GM23248 (cell line): ENCODE measurements at places on chromosomes 13 and 19. TPM values are rescaled to one million over a fixed set of nuclear protein-coding genes. Genes with fewer than 3 reads are reported as not detected.
A peak's percentile ranks its signal among the peaks of the same experiment; 100 is the strongest.

DNA sequence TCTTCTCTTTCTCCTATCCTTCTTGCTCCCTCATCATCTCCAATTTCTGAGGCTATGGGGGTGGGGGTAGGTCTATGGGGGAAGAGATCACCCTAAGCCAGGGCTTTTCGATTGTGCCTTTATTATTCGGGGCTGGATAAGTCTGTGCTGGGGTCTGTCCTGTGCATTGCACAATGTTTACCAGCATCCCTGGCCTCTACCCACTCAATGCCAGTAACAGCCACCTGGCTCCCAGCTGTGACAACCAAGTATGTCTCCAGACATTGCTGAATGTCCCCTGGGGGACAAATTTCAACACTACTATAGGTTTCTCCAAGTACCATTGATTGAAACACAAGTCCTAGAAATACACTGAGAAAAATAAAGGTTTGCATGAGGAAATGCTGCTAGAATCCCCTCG is 13.2 kb downstream of the CBY2 start:
- no peaks in the 10 kb centered on the region for H3K36me3 ChIP-seq
- no peak for DNase-seq
- no peak overlapping the region for H3K27ac ChIP-seq
- H3K27me3 ChIP-seq, result peaks cover 13% of the 10 kb centered on the region
- no peak overlapping the region for H3K4me3 ChIP-seq
- no peaks in the 10 kb centered on the region for H3K4me1 ChIP-seq

Gene PSG2
- total RNA-seq, result 0.76 and 0.89 TPM in 2 replicates

Gene LAIR1
- not detected in 2 replicates for total RNA-seq

Gene PPM1N
- 0.32 TPM in 1 of 2 replicates, not detected in the other for total RNA-seq

GRCh38 chr13:111017755-111018459 is 97.2 kb upstream of the ARHGEF7 start:
- no peak overlapping the region for H3K27ac ChIP-seq
- no peak for DNase-seq
- no peaks in the 10 kb centered on the region for H3K36me3 ChIP-seq
- H3K4me3 ChIP-seq, result no peak overlapping the region

GRCh38 chr19:4636151-4636717 is 3.1 kb upstream of the TNFAIP8L1 start:
- peak; percentile 74 for DNase-seq
- peaks cover 11% of the 10 kb centered on the region for H3K4me1 ChIP-seq
- no peaks in the 10 kb centered on the region for H3K36me3 ChIP-seq
- H3K27me3 ChIP-seq, result no peaks in the 10 kb centered on the region
- no peak overlapping the region for H3K27ac ChIP-seq

DNA sequence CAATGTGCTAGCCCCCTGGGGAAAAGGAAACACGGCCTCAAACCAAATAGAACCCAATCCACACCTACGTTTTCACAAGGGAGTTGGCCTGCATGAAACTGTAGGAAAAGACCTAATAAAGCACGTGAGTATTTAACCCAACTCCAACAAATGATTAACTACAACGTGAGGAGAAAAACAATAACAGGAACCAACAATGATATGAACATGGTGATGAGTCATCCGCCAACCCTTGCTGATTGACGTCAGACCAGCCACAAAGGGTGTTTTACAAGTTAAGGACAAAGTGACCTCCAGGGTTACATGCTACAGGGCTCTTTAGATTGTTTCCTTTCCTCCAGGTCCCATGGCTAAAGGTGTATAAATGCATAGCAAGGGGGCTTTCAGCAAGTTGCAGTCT is 460.5 kb downstream of the COG6 start:
- peak overlapping the region; percentile 44 for H3K27ac ChIP-seq
- H3K4me1 ChIP-seq, result peaks cover 26% of the 10 kb centered on the region
- no peaks in the 10 kb centered on the region for H3K36me3 ChIP-seq
- H3K4me3 ChIP-seq, result no peak overlapping the region
- H3K27me3 ChIP-seq, result no peaks in the 10 kb centered on the region

DNA sequence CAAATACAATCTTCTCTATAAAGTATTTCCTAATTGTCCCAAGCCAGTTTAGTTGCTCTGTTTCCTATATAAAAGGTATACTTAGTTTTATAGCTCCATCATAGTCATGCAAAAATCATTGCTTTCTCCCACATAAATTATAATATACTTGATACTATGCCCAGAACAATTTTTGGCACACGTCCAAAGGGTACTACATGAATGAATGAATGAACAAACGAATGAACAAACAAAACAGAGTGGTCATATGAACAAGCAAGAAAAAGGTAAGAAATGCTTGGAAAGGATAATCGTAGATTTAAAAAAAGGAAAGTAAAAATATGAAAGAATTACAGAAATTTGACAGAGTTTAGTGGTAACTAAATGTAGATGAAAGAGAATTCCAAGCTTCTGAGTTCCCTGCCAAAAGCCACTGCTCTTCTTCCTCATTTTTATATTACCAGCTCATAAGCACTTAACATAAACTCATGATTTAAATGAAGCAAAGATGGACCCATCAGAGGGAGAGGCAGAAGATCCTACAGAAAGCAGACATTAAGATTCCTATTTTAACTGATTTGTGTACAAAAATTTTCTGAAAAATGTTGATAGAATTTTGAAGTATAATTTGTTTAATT is 123.2 kb downstream of the ENOX1 start:
- H3K36me3 ChIP-seq, result no peaks in the 10 kb centered on the region
- DNase-seq, result peak; percentile 64
- peak overlapping the region; percentile 49; the same call in 1 of the 2 replicates for H3K4me3 ChIP-seq
- no peaks in the 10 kb centered on the region for H3K27me3 ChIP-seq
- peaks cover 28% of the 10 kb centered on the region for H3K4me1 ChIP-seq

- no peaks in the 10 kb centered on the region for H3K36me3 ChIP-seq
- DNase-seq, result no peak
- no peak overlapping the region for H3K27ac ChIP-seq
- no peak overlapping the region for H3K4me3 ChIP-seq
- no peaks in the 10 kb centered on the region for H3K4me1 ChIP-seq
These were observed 140.8 kb downstream of the GGACT start for GRCh38 chr13:100447831-100448230.

Gene CCDC122
- total RNA-seq, result 1.3 and 7.6 TPM in 2 replicates

GRCh38 chr13:43936647-43937046 is 56.9 kb downstream of the LACC1 start:
- no peaks in the 10 kb centered on the region for H3K4me1 ChIP-seq
- no peak overlapping the region for H3K4me3 ChIP-seq
- no peak overlapping the region for H3K27ac ChIP-seq
- H3K36me3 ChIP-seq, result no peaks in the 10 kb centered on the region

Gene ASF1B
- total RNA-seq, result 7.6 and 11.2 TPM in 2 replicates

DNA sequence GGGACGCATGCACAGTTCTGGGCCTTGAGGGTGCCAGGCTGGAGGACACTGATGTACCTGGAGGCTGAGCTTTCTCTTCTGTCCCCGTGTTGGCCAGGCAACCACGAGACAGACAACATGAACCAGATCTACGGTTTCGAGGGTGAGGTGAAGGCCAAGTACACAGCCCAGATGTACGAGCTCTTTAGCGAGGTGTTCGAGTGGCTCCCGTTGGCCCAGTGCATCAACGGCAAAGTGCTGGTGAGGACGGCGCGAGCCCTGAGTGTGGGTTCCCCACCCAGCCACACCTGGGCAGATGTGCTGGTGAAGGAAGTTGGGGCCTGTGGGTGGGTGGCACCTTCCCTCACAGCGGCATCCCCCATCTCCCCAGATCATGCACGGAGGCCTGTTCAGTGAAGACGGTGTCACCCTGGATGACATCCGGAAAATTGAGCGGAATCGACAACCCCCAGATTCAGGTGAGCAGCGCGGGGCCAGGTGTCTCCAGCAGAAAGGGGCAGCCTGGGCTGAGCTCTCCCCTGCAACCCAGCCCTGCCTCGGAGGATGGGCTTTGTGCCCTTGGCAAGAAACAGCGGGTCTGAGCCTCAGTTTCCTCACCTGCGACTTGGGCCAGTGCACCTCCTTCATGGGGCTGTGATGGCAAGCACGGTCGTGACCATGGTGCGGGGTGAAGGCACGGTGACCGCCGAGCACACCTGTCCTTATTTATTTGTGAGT is 26.2 kb downstream of the CCDC8 start:
- no peaks in the 10 kb centered on the region for H3K27me3 ChIP-seq
- H3K27ac ChIP-seq, result no peak overlapping the region
- H3K4me3 ChIP-seq, result no peak overlapping the region
- H3K4me1 ChIP-seq, result peaks cover under 1% of the 10 kb centered on the region; the same call in 1 of the 2 replicates

DNA sequence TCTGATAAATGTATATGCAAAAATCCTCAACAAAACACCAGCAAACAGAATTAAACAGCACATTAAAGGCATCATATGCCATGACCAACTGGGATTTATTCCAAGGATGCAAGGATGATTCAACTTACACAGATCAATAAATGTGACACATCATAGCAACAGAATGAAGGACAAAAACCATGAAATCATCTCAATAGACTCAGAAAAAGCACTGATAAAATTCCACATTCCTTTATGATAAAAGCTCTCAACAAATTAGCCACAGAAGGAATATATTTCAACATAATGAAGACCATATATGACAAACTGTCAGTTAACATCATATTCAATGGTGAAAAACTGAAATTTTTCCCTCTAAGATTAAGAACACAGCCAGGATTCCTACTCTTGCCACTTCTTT is 691.6 kb downstream of the DIAPH3 start:
- H3K36me3 ChIP-seq, result no peaks in the 10 kb centered on the region
- no peak overlapping the region for H3K27ac ChIP-seq
- no peak overlapping the region for H3K4me3 ChIP-seq
- H3K27me3 ChIP-seq, result no peaks in the 10 kb centered on the region
- H3K4me1 ChIP-seq, result no peaks in the 10 kb centered on the region

- H3K27me3 ChIP-seq, result no peaks in the 10 kb centered on the region
- DNase-seq, result peak; percentile 91
- H3K4me1 ChIP-seq, result peaks cover 32% of the 10 kb centered on the region
These were observed 14.9 kb downstream of the HNRNPM start for GRCh38 chr19:8459520-8460270.

DNA sequence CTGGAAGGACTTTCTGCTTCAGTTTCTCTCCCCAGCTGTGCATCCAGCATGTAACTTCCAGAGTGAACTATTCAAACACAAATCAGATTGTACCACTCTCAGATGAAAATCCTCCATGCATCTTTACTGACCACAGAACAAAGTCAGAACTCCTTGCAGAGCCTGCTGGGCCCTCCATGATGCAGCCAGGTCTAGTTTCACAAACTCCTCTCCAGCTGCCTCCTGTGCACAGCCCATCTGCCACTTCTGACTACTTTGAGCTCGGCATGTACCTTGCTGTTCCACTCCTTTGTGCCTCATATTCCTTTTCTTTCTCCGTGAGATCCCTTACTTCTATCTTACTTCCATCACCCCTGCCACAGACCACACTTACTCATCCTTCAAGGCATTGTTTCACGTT is 31.4 kb downstream of the NALCN start:
- peaks cover 22% of the 10 kb centered on the region for H3K4me1 ChIP-seq
- H3K36me3 ChIP-seq, result no peaks in the 10 kb centered on the region
- H3K4me3 ChIP-seq, result no peak overlapping the region
- no peak for DNase-seq
- no peak overlapping the region for H3K27ac ChIP-seq

- no peak for DNase-seq
- no peaks in the 10 kb centered on the region for H3K4me1 ChIP-seq
- no peak overlapping the region for H3K4me3 ChIP-seq
- H3K27me3 ChIP-seq, result no peaks in the 10 kb centered on the region
- H3K36me3 ChIP-seq, result no peaks in the 10 kb centered on the region
- H3K27ac ChIP-seq, result no peak overlapping the region
These were observed 5.0 kb downstream of the JOSD2 start for GRCh38 chr19:50505856-50506611.

GRCh38 chr19:11577451-11578257 is at the start of gene ACP5:
Gene ACP5 (minus strand): TSS chr19:11577645. CDS start chr19:11577317, 328 bp downstream.
- peaks cover 8% of the 10 kb centered on the region; the same call in 1 of the 2 replicates for H3K4me1 ChIP-seq
- H3K36me3 ChIP-seq, result no peaks in the 10 kb centered on the region
- H3K27me3 ChIP-seq, result no peaks in the 10 kb centered on the region
- DNase-seq, result no peak
- H3K4me3 ChIP-seq, result peak within 1 kb of the TSS; percentile 18; the same call in 1 of the 2 replicates

Gene ZNF439
- 7.8 and 12.1 TPM in 2 replicates for total RNA-seq

Gene CEACAM3
- total RNA-seq, result not detected in 2 replicates

DNA sequence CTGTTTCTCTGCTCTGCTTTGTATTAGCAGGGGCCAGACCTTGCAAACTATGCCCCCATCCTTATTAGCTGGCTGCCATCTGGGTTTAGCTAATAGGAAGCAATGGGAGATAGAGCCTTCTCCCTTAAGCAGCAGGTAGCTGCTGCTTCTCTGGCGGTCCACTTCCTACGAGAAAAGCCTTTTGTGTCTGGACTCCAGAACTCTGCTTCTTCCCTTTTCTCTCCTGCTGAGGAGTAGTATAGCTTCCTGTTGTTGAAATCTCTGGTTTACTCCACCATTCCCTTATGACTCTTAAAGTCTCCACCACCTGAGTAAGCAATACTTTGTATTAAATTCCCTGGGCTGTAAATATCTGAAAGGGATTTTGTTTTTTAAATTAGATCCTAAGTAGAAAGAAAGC is 147.1 kb downstream of the DNAJC15 start:
- H3K27ac ChIP-seq, result no peak overlapping the region
- H3K4me3 ChIP-seq, result no peak overlapping the region
- H3K27me3 ChIP-seq, result no peaks in the 10 kb centered on the region
- DNase-seq, result no peak
- no peaks in the 10 kb centered on the region for H3K4me1 ChIP-seq
- no peaks in the 10 kb centered on the region for H3K36me3 ChIP-seq

DNA sequence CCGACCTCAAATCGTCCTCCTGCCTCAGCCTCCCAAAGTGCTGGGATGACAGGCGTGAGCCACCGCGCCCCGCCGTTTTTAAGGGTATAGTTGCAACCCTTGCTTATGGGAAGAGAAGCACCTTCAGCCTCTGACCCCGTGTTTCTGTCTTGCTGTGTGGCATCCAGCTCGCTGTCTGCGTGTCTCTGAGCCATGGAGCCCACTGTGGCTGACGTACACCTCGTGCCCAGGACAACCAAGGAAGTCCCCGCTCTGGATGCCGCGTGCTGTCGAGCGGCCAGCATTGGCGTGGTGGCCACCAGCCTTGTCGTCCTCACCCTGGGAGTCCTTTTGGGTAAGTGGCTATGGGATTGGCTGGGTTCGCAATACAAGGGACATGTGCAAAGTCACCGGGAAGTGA is 29.5 kb downstream of the TMPRSS9 start:
- no peaks in the 10 kb centered on the region for H3K27me3 ChIP-seq
- no peak overlapping the region for H3K27ac ChIP-seq
- H3K4me3 ChIP-seq, result no peak overlapping the region
- no peak for DNase-seq
- H3K36me3 ChIP-seq, result no peaks in the 10 kb centered on the region

Gene ITGBL1
- total RNA-seq, result 459 and 462 TPM in 2 replicates

Gene SCAF1
- total RNA-seq, result 18.6 and 28.7 TPM in 2 replicates

- no peak overlapping the region for H3K4me3 ChIP-seq
- H3K4me1 ChIP-seq, result no peaks in the 10 kb centered on the region
- H3K27me3 ChIP-seq, result 0 out of 2 replicates have a peak, but pooled peaks cover 11% of the 10 kb centered on the region
- no peak overlapping the region for H3K27ac ChIP-seq
- no peak for DNase-seq
These were observed 228.2 kb downstream of the NHLRC3 start for GRCh38 chr13:39266426-39266825.

Gene ZNF616
- total RNA-seq, result 5.8 and 12.3 TPM in 2 replicates

GRCh38 chr19:6126335-6126974 is 9.0 kb upstream of the ACSBG2 start:
- peak; percentile 70 for DNase-seq
- no peak overlapping the region for H3K27ac ChIP-seq
- no peaks in the 10 kb centered on the region for H3K27me3 ChIP-seq

Gene GAPDHS
- total RNA-seq, result not detected in 2 replicates

- no peaks in the 10 kb centered on the region for H3K36me3 ChIP-seq
- no peak overlapping the region for H3K27ac ChIP-seq
- H3K4me1 ChIP-seq, result no peaks in the 10 kb centered on the region
- H3K27me3 ChIP-seq, result no peaks in the 10 kb centered on the region
- DNase-seq, result no peak
- no peak overlapping the region for H3K4me3 ChIP-seq
These were observed 55.1 kb upstream of the PCDH20 start for GRCh38 chr13:61470786-61471185.
